ENCODE measurements at places on chromosomes 5 and 9.

- DNase-seq = no peak
Measured at GRCh38 chr5:148805326-148806290, 20.8 kb upstream of the ADRB2 start.

GRCh38 chr5:17317473-17317872 lies 100.0 kb downstream of the BASP1 start:
- no peak for DNase-seq

DNA sequence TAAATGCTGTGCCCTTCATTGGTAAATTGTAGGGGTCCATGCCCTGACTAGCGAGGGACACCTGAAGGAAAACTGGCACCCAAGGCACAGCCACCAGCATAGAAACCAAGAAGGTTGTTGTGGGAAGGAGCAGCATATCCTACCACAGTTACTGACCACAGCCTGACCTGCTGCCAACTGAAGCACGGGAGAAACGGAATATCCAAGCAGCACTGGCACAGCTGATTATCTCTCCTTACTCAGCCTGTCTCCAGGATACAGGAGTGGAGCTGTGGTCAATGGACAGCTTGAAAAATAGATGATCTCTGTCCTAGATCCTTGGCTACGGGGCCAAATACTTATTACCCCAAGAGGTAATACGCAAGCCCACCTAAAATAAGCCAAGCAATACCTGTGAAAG lies 164.5 kb downstream of the ATPSCKMT start:
- no peak for DNase-seq

DNA sequence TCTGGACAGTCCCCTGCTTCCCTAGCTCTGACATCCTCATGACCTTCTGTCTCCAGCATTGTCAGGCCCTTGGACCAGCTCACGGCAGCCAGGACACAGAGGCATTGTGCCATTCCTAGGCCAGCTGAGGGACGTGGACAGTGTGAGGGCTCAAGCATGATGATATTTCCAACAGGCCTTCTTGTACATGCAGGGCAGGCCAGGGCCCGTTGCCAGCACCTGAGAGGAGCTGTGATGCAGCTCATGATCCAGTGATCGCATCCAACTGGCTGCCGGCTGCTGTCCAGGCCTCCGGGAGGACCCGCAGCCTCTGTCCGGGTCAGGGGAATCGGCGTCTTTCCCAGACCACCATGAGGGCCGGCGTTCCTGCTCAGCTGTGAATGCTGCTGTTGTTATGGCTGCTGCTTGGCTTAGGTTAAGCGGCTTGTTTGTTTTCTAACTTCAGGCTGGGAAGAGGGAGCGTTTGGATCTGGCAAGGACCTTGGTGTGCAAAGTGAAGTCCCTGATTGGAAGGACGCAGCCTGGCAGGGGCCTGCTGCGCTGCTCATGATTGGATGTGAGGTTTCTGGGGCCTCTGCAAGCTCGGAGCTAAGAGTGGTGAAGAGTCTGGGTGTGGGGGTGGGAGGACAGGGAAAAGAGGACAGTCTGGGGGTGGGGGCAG lies 53.8 kb downstream of the PDZD2 start:
- DNase-seq = no peak

GRCh38 chr9:2228132-2228531 lies 213.0 kb downstream of the SMARCA2 start:
- DNase-seq = no peak

GRCh38 chr9:94984891-94985476 lies 258.5 kb downstream of the AOPEP start:
- no peak for DNase-seq

DNA sequence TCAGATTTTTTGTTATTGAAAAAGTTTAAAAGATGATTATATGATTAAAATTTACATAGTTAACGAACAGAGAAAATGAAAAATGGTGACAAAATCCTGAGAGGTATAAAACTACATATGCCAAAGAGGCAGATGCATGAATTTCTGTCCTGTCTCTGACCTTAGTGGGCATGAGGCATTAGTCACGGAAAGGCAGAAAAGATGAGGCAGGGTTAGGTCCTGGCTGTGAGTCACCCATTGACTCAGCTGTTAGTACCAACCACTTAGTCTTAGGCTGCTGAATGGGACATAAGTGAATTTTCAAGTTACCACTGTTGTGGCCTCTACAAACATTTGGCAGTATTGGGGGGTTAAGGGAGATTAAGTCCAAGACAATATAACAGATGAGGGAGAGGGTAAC lies 33.1 kb downstream of the RASA1 start:
- DNase-seq = peak; percentile 78

DNA sequence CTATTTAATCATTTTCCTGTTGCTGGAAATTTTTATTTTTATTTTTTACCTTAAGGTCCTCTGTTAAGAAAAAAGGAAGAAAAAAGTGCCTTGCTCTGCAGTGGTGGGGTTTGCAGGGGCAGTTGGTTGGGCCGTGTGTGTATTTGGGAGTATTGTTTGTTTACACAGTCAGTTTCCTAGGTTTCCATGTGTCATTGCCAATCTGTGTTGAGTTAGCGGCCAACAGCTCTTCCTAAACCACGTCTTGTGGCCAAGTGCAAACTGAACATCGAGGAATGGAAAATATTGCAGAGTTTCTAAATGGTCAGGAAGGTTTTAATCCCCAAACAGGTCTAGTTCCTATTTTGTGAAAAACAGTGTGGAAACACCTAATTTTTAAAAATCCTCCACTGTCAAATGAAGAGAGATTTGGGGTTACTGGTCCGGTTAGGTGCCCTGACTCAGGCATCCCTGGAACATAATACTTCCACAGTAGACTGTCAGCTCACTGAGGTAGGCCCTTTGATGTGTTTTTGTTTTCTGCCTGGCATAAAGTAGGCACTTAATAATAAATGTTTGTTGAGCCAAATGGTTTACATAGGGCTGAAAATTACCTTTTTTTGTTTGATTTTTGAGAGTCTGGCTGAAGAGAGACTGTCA lies 37.0 kb downstream of the MAMDC2 start:
- no peak for DNase-seq

- no peak for DNase-seq
Measured at GRCh38 chr5:165139721-165140120, 1634.3 kb downstream of the MAT2B start.

DNA sequence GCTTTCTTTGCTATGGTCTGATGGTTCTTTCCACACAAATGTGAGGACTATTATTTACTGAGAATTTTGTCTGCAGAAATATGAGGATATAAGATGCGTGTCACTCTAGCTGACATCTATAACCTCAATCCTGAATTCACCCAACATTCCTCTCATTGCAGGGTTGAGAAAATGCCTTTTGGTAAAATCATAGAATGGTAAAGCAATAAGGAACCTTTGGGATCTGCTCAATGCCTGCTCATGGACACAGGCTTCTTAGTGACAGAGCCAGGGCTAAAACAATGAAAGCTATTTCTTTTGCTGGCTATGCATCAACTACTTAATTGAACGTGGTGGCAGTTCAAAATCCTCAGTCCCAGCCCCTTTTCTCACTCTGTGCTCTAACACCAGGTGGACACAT lies 199.6 kb downstream of the GAS1 start:
- DNase-seq = no peak

GRCh38 chr5:36359267-36359666 lies 57.6 kb upstream of the RANBP3L start:
- no peak for DNase-seq

GRCh38 chr5:32051796-32052195 lies 122.3 kb downstream of the GOLPH3 start:
- no peak for DNase-seq

GRCh38 chr9:95605816-95606488 lies 89.2 kb upstream of the PTCH1 start:
- no peak for DNase-seq

GRCh38 chr5:112186401-112186990 lies 232.6 kb downstream of the EPB41L4A start:
- no peak for DNase-seq

GRCh38 chr5:123928401-123928800 lies 416.4 kb downstream of the CSNK1G3 start:
- no peak for DNase-seq

DNA sequence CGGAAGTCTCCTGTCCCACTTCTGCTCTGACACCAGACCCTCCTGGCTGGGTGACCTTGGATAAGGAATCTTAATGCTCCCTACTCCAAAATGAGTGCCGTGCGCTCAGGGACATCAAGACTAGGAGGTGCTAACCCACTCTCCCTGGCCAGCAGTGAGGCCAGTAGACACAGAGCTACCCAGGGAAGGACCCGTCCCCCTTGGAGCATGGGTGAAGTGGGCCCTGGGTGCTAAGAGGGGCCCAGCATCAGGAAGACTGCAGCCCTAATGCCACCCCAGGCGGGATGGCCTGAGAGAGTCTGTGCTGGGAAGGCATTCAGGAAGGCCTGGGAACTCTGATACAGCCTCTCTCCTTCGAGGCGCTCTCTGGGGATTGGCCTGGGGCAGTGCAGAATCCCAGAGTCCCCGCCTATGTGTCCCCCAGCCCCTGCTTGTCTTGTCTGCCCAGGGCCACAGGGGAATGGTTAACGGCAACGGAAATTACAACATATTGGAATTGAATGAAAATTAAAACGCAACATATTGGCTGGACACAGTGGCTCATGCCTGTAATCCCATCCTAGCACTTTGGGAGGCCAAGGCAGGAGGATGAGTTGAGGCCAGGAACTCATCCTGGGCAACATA lies 29.7 kb upstream of the RNU6ATAC start:
- DNase-seq = peak; percentile 34

DNA sequence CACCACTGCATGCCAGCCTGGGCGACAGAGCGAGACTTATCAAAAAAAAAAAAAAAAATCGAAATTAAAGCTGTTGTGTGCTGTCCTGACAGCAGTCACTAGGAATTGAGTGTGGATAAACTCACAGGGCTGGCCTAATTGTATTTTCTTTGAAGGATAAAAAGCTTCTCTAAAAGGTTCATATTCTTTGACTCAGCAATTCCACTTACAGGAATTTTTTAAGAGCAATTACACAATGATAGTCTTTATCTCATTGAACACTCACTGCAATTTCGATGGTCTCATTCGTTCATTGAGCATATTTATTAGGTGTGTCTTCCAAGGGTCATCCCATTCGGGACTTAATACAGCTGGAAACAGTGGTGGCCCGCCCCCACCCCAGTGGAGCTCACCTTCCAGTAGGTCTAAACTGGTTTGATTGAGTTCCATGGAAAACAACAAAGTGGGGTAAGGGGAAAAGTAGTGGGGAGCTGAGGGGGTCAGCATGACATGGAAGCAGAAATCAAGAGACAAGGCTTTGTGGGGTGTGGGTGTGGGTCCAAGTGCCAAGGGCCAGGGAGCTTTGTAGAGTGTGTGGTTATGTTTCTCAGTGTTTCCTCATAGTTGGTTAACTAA lies 6.7 kb downstream of the CDK9 start:
- DNase-seq = no peak

- DNase-seq = peak; percentile 73
Measured at GRCh38 chr5:1508659-1509290, 15.0 kb downstream of the LPCAT1 start.

DNA sequence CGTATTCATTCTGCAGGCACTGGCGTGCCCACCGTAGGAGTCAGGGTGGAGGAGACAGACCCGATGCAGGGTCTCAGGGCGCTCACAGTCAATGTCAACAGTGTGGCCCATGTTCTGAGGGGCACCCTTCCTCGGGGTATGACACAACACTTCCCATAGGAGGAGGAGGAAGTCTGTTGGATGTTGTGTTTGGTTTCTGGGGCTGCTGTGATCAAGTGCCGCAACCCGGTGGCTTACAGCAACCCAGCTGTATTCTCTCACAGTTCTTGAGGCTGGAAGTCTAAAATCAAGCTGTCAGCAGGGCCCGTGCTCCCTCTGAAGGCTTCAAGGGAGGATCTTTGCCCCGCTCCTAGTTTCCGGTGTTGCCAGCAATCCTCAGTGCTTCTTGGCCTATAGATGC lies 5.6 kb upstream of the HNRNPAB start:
- DNase-seq = no peak

DNA sequence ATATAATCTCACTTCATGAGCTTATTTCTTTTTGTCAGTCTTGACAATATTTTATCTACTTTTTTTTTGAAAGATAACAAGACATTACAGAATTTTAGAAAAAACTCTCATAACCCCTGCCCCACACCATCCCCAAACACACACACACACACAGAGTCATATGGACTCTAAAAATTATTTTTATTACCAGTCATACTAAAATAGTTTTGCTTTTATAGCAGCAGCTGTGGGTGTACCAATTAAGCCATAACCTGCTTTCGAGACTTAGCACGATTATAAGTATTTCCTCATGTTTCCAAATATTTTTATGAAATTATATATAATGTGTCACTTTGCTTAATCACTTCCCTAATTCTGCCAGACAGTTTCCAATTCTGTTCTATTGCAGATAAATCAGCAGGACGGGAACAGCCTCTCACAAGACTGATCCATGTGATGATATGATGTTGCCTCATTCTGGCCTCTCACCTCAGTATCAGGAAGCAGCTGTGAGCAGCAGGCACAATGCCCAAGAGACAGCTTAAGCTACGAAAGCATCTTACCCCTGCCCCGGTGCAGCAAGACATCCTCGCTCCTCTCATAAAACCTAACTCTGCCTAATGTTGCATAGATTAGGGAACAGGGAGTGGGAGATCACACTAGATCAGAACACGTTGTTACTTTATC lies 7.0 kb downstream of the PDCL start:
- DNase-seq = no peak

DNA sequence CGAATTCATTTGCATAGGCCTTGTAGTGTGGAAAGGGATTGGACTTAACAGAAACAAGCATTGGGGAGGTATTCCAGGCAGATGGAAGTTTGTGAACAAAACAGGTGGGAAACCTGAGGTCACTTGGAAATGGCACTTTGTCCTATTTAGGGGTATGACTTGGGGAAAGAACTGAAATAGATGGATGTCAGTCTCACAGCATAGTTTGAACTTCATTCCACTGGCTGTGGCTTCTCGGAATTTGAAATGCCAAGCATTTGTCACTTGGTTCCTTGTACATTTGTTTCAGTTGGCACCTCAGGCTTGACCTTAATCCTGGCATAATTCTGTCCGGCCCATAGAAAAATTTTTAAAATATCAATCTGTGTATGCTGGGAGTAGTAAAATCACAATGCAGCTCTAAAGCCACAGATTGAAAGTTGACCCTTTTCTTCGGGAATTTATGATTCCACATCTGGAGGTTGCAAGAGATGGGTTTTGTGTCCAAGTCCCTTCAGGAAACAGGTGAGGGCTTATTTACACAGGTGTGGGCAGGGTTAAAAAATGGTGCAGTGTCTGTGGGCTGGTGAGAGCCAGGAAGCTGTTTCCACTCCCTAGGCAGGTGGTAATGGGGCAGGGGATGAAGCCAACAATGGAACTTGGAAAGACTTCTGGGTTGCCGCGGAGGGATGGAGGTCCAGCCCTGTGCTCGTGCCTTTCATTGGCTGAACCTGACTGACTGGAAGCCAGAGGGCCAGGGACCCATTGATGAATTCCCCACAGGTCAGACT lies 39.2 kb upstream of the PDE8B start:
- no peak for DNase-seq

GRCh38 chr9:6973762-6974161 lies 216.0 kb downstream of the KDM4C start:
- DNase-seq = no peak
